CD4-positive, alpha-beta T cell treated with Interleukin-1 beta for 1 hour (primary cell): ENCODE measurements at places on chromosomes 5 and 9.

DNA sequence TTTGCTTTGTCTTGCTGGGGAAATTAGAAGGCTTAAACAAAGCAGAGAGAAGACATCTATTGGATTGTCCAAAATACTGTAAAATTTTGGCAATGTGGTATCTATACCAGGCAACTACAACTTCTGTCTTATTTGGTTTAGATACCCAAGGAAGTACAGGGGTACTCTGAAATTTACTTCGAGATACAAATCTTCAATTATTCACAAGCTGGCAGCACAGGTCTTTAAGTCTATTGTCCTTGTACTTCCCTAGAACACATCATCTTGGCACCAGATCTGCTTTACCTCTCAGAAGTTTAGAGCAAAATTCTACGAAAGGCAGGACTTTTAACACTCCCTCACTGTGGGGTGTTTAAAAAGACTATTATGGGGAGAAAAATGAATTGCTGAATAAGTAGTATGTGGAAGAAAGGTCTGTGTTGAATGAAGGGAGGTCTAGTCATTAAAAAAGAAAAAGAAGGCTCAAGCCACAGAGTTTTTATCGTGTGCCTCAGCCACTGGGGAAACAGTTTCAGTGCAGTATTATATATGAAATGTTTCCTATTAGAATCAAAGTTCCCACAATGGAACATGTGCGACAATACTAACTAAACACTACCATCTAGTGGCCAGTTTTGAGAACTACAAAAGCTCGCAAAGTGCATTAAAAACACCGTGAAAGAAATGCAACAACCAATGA is 93.7 kb downstream of the PDE4D start:
- DNase-seq, result no peak

DNA sequence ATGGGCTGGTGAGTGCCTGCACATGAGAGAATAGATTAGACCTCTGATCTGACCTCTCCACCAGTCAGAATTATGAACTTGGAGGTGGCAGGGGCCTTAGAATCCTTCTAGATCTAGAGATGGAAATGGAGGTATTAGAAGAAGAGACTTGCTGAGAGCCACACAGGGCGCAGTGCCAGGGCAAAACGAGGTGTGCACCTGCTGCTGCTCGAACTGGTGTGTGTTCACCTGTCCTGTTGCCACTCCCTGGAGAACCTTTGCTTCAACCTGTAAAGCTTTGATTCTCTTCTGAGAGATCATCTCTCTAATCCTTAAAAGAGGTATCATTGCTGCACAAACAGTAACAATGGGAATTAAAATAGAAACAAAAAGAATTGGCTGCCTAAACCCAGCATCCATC is 24.9 kb downstream of the FRMPD1 start:
- no peak for DNase-seq

- no peak for DNase-seq
Observed at GRCh38 chr5:158761161-158761560, 338.6 kb downstream of the EBF1 start.

DNA sequence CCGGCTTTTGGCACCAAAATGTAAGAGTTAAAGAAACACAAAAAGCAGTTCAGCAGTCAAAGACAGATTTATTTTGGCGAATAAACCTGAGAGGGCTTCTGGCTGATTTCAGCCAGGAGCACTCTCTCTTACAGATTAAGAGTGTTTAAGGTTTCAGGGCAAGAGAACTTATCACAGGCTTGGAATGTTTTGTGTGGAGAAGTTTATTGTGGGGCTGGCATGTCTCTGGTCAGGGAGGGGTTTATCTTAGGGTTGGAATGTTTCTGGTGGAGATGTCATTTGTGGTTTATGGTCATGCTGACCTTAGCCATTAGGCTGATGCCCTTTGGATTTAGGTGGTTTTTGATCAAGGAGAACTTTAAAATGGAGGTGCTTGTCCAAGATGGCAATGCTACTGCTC is 622.3 kb upstream of the PTPRD start:
- no peak for DNase-seq

DNA sequence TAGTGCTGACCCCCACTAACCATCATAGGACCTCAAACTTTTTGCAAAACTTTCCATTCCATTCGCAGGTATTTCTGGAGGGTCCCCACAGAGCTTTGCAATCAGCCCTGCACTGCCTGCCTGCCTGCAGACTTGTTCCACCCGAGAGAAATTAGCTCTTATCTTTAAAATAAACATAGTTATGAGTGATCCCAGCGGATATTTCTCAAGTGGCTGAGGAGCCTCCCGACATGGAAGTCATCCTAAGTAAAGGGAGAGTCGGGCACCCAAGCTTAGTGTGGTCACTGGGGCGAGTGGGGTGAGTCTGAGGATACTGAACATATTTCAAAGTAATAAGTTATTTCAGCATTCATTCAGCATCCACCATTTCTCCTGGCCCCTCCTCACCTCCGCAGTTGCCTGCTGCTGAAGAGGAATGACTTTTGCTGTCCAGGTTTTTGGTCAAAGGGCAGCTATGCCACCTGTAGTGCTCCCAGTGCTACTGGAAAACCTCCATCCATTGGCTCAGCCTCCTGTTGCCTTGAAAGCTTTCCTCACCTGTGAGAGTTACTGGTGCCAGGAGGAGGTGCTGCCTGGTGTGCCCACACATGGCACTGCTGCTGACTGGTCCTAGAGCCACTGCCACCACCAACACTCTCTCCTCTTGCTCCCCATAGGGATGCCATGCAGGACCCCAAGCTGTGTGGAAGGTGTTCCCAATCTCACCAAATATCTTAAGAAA is 89.7 kb upstream of the PCSK1 start:
- DNase-seq, result no peak

- no peak for DNase-seq
Observed at GRCh38 chr9:131738293-131739132, 1.4 kb downstream of the RAPGEF1 start.

DNA sequence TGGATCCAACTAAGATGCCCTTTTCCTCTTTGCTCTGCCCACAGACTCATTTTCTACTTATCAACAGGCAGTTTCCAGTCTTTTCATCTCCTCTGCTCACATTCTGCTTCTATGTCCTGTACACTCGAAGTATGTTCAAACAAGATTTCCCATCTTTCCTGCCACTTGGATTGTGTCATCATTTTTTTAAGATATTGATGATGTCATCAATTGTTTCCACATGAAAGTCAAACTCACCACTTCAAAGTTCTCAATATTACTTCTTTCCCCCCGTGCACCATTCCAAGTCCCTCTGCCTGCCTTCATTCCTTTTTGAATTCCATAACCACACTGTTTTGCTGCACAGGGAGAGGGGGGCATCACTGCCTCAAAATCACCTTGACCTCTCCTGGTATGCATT is 175.0 kb upstream of the RFX3 start:
- no peak for DNase-seq

DNA sequence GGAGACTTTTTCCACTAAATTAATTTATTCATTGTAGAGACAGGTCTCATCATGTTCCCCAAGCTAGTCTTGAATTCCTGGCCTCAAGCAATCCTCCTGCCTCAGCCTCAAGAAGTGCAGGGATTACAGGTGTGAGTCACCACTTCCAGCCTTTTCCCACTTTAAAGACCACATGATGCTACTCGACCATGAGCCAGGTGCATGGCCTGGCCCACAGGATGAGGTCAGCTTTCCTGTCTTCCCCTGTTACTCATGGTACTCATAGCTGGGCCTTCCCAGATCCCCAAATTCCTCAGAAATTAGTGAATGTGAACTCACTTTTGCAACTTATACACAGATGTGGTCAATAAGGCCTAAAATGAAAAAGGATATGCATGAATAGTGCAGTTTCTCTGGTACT is 395.9 kb downstream of the SEMA5A start:
- DNase-seq, result no peak

DNA sequence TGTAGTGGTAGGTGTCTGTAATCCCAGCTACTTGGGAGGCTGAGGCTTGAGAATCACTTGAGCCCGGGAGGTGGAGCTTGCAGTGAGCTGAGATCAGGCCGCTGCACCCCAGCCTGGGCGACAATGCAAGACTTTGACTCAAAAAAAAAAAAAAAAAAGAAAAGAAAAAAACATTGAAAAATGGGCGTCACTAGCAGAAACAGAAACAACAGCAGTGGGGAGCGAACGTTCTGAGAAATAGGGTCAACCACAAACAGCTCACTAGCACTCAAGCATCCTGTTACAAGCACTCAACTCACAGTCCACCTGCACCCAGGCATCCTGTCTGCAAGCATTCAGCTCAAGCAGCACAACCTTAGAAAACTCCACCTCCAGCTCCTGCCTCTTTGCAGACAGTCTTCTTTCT is 17.2 kb downstream of the TRIM14 start:
- DNase-seq, result peak; percentile 88

- DNase-seq, result no peak
Observed at GRCh38 chr5:168464641-168465040, 21.6 kb upstream of the RARS1 start.

DNA sequence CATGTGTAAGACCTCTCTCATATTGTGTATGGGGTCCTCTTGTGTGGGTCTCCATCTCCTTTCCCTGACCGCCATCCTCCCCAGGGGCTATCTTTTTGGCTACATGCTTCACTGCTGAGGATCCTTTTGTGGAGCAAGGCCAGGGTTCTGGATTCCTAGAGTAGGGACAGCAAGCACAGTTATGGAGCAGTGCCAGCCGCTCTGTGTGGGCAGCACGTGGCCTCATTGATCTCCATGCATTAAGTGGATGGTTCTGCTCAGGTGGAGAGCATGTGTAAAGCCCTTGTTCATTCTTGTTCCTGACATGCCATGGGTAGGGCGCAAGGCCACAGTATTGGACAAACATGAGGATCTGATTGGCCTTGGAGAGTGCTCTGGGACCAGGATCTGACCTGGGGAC is 8.9 kb downstream of the PHF2 start:
- no peak for DNase-seq

GRCh38 chr5:61331407-61332357 is at the start of gene ZSWIM6:
Gene ZSWIM6 (plus strand): TSS chr5:61332258. CDS start chr5:61332273, 15 bp downstream.
- DNase-seq, result peak; percentile 99

GRCh38 chr5:141875022-141875740 is 3.0 kb downstream of the PCDH1 start:
- DNase-seq, result no peak

GRCh38 chr9:13607481-13608441 is 328.3 kb upstream of the MPDZ start:
- no peak for DNase-seq

DNA sequence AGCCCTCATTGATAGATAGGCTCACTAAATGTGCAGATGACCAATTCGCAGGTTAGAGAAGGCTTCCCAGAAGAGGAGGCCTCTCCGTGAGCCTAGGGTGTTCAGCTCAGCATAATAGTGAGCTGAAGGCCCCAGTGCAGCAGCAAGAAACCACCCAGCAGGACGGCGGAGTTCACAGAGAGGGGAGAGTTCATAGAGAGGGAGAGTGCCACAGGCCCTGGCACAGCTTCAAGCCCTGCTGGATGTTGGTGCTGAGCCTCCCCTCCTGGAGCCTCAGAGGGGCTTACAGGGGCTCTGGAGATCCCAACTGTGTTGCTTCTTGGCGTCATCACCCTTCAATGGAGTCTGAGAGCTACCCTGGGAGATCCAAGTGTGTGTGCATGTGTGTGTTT is 2.1 kb downstream of the SLC22A5 start:
- DNase-seq, result no peak

DNA sequence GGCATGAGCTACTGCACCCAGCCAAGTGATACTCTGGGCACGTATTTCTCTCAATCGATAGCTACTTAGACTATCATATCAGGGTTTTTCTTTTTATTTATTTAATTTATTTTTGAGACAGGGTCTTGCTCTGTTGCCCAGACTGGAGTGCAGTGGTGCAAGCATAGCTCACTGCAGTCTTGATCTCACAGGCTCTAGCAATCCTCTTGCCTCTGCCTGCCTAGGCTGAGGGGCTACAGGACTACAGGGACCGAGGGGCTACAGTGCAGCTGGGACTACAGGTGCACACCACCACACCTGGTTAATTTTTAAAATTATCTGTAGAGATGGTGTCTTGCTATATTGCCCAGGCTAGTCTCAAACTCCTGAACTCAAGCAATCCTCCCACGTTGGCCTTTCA is 20.3 kb upstream of the ANKHD1 start:
- no peak for DNase-seq

GRCh38 chr9:214648-215493 is at the start of gene DOCK8:
Gene DOCK8 (plus strand): TSS chr9:214865. CDS start chr9:214977, 112 bp downstream.
- DNase-seq, result peak; percentile 62

DNA sequence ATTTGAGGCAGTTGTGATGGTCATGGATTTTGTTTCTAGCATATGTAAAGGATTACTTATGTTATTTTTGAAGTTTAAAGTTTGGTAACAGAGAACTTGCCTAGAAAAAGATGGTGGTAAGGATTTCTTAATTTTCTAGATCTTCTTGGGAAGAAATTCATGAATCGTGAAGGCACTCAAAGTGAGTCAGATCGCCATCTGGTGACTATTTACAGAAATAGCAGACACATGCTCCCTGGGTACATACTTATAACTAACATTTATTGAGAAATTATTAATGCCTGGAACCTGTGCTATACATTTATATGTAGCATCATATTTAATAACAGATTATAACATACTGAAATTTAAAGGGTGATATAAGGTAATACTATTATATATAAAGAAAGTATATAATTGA is 299.7 kb downstream of the IZUMO3 start:
- DNase-seq, result no peak

DNA sequence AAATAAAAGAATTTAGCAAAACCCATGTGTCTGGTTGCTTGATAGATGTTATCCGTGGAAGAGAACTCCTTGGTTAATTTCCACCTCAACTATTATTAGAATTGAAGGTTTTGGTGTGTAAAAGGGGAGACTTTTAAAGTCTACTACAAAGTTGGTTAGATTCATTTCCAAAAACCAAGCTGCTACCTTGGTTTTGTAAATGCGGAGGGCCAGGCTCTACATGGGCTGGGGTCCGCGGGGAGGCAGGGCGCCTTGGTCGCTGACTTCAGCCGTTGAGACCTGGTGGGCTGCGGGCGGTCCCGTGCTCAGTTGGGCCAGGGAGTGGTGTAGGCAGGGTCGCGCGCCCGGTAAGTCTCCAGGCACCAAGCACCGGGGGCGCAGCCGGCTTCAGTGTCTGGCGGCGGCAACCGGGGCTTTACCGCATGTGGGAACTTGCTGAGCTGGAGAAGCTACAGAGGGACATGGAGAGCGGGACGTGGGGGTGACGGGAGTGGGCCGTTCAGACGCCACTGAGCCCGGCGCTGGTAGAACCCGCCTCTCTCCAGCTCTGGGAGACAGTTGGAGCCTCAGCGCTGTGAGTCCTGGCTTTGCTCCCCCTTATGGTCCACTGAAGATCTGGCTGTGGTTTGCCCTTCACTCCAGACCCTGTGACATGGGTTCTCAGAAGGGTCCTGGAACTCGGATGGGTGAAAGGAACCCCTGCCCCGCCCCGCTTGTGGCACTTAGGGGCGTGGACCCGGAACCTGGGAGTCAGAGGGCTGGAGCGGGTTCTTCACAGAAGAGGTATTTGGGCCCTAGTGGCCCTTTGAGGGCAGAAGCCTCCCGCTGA is 11.8 kb downstream of the NR2F1 start:
- no peak for DNase-seq

- no peak for DNase-seq
Observed at GRCh38 chr5:131475541-131475941, 159.5 kb downstream of the RAPGEF6 start.

GRCh38 chr5:166102947-166103346 is 2188.5 kb upstream of the WWC1 start:
- DNase-seq, result no peak

GRCh38 chr5:14435481-14435880 is 146.1 kb upstream of the OTULINL start:
- no peak for DNase-seq

GRCh38 chr9:34991607-34992375 is 2.2 kb downstream of the DNAJB5 start:
- peak; percentile 12 for DNase-seq

- no peak for DNase-seq
Observed at GRCh38 chr9:34642679-34643078, 3.8 kb upstream of the GALT start.
